ENCODE measurements at places on chromosomes 2 and 18.

DNA sequence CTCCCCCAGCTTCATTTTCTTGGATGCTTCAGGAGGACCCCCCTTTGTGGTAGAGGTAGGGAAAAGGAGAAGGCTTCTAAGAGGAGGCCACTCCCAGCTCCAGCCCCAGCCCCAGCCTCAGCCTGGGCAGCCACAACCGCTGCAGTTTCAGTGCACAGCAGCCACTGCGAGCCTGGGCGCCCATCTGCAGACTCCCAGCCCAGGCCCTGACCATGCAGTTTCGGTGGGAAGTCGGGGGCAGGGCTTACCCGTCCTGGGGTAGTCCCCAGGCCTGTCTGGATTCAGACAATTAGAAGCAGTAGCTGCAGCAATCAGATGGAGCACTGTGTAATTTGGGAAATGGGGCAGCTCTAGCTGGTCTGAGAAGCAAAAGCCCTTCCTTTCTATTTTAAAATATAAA, 28.6 kb downstream of the ITM2C start:
- DNase-seq, result no peak

DNA sequence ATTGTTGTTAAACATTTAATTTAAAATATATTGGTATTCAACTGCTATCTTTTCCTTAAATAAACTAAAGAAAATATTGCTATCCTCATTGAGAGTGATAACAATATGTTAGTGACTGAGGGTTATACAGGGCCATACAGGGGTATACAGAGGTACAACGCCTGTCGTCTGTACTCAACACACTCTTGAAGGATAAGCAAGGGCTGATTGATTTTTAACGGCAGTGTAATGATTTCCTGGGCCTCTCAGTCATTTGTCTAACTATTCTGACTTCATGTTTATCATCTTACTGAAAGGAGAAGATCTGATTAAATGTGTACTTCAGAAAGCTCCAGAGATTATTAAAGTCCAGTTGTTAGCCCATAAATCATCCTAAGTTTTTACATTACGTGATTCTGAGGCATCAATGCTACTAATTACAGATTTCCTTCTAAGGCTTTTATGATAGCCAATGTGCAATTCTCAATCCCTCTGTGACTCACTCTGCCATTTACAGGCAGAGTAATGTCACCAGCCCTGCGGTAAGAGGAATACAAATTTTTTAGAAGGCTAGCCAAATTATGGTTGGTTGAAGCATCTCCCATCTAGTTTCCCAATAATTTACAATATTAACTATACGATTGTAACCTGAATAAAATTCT, 893.0 kb upstream of the CHAC2 start:
- DNase-seq, result no peak

DNA sequence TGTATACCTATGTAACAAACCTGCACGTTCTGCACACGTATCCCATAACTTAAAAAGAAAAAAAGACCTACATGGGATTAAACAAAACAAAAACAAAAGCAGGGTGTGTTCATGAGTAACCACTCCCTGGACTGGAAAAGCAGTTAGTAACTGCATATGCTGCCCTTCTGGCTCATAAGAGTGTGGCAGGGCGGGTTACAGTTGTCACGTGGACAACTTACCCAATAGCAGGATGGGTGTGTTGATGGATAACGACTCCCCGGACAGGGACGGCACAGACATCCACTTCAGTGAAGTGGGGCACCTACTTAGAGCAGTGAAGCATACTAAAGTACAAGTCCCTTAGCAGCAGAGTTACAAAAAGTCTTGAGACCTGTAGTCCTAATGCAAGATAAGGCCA, 136.7 kb downstream of the CCBE1 start:
- DNase-seq, result no peak

DNA sequence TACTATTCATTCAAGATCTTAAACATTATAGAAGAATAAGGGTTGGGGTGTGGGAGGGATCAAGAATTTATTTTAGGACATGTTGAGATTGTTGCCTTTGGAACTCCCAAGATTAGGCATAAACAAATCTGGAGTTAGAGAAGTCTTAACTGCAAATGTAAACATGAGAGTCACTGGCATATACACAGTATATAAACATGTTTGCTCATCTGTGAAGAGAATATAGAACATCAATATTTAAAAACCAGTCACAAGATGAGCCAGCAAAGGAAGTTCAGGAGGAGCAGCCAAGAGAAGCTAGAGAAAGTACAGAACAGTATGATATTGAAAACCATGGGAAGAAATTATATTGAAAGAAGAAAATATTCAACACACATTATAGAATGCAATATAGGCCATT, 638.6 kb upstream of the SLC39A10 start:
- DNase-seq, result no peak

DNA sequence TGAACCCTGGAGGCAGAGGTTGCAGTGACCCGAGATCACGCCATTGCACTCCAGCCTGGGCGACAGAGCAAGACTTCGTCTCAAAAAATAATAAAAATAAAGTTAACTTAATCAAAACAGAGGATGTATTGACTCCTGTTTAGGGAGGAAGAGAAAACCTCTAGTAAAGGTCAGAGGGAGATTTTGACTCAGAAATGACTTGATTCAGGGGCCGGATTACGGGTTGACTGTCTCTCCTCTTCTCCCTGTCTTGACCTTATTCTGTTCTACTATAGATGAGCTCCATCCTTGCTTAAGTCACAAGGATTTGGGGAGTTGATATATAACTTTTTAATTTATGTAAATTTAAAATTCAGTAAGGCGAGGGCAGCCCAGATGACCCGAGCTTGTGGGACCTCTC, 71.0 kb downstream of the COX7A2L start:
- no peak for DNase-seq

GRCh38 chr2:74250189-74250631, 51.8 kb downstream of the MTHFD2 start:
- no peak for DNase-seq

- DNase-seq, result no peak
These were observed 21.4 kb upstream of the EML4 start for GRCh38 chr2:42147641-42148274.

DNA sequence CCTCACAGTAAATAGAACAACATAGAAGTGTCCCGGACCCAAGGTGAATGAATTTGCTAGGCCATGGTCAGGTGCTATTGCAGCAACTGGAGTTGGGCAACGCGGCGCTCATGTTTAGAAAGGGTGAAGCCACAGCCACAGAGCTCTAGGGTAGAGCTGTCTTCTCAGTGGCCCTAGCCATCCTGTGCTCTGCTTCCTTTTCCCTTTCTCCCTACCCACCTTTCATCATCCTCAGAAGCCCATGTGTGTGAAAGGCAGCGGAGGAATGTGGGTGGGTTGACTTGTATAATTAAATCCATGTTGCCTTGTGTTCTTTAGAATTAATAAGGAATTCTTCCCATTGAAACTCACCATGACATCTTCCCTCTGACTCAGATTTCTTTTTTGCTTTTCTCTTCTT, 336.7 kb downstream of the OSR1 start:
- DNase-seq, result no peak

DNA sequence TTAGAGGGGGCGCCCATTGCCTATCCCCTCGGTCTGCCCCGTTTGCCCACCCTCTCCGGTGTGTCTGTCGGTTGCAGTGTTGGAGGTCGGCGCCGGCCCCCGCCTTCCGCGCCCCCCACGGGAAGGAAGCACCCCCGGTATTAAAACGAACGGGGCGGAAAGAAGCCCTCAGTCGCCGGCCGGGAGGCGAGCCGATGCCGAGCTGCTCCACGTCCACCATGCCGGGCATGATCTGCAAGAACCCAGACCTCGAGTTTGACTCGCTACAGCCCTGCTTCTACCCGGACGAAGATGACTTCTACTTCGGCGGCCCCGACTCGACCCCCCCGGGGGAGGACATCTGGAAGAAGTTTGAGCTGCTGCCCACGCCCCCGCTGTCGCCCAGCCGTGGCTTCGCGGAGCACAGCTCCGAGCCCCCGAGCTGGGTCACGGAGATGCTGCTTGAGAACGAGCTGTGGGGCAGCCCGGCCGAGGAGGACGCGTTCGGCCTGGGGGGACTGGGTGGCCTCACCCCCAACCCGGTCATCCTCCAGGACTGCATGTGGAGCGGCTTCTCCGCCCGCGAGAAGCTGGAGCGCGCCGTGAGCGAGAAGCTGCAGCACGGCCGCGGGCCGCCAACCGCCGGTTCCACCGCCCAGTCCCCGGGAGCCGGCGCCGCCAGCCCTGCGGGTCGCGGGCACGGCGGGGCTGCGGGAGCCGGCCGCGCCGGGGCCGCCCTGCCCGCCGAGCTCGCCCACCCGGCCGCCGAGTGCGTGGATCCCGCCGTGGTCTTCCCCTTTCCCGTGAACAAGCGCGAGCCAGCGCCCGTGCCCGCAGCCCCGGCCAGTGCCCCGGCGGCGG, 1.7 kb downstream of the MYCN start:
- peak; percentile 26 for DNase-seq

DNA sequence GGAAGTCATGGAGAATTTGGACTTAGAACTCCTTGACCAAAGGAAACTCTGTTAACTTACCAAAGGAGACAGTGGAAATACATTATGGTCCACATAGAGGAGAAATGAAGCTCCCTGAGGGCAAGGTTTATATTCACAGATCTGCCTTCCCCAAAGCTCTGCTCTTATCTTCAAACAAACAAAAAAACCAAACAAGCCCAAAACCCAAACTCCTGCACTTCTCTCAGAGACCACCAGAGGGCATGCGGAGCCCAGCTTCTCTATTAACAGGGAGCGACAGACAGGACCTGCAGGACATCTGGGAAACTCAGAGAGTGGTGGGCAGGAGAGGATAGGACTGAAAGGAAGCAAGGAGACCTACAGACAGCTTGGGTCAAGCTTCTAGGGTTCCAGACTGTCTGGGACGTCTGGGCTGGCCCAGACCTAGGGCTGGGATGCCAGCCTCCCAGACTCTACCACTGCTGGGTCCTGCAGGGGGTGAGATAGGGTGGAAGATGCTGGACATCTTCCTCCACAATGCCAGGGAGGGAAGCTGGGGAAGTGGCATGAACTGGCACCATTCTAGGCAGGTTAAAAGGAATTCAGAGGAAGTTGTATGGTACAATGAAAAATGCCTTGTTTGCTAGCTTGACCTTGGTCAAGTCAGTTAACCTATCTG, 4.0 kb upstream of the WNT10A start:
- peak; percentile 90 for DNase-seq

GRCh38 chr18:23861805-23862470, 152.6 kb upstream of the TTC39C start:
- no peak for DNase-seq

GRCh38 chr2:9753665-9754531, 89.4 kb upstream of the TAF1B start:
- peak; percentile 77 for DNase-seq

DNA sequence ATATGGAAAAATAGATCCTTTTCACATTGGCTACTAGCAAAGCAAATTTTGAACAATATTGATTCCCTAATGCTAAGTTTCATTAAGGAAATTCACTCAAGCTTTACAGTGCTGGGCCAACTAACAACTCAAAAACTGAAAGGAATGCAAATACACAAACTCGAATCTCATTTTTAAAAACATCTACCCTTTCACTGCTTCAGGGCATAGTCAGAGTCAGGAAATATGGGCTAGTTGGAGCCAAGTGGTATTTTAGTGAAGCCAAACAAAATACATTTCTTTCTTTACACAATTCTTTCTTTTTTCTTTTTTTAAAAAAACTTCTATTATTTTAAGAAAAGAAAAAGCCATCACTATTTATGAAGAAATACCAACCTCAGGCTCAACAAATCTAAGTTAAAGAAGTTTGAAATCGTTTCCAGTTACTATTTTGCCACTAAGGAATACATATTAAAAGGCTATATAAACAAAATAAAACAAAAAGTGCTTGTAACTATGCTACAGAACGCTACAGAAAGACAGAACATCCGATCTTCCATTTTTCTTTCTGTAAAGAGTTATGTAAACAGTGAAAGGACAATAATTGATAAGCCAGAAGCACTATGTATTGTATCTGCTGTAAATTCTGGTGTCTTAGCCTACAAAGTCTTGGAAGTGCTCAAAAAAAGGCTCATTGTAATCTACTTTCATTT, 113.6 kb upstream of the STK17B start:
- DNase-seq, result no peak

GRCh38 chr18:49668574-49669275, 106.9 kb downstream of the LIPG start:
- no peak for DNase-seq

GRCh38 chr2:217714287-217714751, 288.5 kb downstream of the TNS1 start:
- DNase-seq, result peak; percentile 96

DNA sequence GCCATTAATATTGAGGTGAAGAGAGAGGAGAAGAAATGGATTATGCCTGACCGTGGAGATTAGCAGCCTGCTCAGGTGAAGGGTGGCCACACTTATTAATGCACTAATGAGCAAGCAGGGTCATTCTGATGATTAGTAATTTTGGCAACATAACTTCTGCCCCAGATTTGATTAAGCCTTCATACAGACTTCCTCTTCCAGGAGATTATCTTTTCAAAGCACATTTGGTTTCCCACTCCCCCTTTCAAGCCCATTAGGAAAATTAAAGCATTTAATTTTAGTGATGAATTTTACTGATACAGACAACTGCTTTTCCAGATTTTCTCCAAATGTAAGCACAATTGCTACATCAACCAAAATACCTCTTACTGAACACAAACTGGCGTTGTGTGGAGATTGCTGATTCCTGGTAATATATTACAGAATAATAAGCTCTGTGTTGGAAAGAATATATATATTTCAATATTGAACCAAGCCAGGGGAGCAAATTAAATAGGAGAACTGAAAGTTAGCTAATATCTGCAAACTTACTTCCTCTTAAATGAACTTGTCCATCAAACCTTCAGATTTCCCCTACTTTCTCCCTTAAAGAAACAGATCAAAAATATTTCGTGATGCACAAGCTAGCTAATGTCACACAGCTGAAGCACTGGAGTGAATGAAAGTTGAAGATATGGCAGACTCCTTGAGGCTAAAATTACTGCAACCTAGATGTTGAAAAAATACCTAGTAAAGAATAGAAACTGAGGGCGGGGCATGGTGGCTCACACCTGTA, 140.8 kb downstream of the FAM210A start:
- DNase-seq, result no peak

DNA sequence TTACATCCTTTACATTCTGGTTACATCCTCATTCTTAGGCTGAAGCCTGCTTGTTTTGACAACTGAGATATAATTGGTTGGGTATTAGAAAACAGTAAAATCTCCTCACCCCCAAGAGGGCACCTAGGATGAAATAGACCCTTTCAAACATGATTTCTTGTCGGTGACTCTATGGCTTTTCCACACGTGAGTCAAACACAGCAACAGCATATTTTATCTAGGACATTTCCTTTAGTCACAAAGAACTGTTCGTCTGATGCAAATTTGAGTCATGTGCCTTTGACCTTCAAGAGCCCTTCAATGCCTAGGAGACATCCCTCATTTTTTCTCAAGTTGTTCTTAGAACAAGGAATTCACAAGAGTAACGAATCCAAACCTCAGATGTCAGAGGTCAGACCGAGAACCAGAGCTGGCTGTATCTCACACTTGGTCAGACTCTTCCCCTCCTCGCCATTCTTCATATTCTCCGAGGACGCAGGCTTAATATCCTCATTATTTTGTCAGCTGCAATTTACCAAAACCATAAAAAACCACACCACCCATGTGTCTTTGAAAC, 60.5 kb upstream of the ALKAL2 start:
- DNase-seq, result no peak

- no peak for DNase-seq
These were observed 56.7 kb downstream of the MALT1 start for GRCh38 chr18:58727776-58728500.

- DNase-seq, result no peak
These were observed 110.0 kb upstream of the ETAA1 start for GRCh38 chr2:67286981-67287759.

Measured in posterior cingulate gyrus (tissue), 11 donors.